Cortex of kidney (tissue), 1 donor: ENCODE measurements at places on chromosomes 2 and 18.

- DNase-seq = no peak
These were observed 167.3 kb upstream of the NOSTRIN start for GRCh38 chr2:168635065-168635577.

- no peak for DNase-seq
These were observed 277.3 kb upstream of the FN1 start for GRCh38 chr2:215712871-215713790.

DNA sequence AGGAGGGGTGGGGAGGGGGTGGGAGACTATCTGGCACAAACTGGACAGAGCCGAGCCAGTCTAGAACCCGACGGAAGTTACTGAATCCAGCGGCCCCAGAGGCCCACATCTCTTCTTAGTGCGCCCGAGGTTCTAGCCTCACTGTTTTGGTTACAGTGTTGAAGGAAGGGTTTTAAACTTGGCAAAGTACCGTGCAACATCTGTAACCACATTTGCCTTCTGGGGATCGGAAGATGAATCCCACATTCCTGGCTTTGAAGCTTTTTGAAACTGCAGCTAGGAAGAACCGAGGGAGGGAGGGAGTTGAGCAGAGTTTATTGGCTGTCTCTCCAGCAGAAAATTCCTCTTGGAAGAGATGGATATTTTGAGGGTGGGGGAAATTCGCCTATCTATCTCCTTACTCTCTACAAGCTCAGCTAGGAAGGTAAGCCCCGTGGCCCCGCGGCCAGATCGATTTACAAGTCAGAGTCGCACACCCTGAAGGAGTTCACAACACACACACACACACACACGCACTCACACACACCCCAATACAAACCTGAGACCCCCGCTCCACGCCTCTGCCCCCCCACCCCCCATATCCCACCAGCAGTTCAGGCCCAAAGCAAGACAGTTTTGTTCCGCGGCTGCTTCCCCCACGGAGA, 1.0 kb downstream of the ACVR1 start:
- no peak for DNase-seq

DNA sequence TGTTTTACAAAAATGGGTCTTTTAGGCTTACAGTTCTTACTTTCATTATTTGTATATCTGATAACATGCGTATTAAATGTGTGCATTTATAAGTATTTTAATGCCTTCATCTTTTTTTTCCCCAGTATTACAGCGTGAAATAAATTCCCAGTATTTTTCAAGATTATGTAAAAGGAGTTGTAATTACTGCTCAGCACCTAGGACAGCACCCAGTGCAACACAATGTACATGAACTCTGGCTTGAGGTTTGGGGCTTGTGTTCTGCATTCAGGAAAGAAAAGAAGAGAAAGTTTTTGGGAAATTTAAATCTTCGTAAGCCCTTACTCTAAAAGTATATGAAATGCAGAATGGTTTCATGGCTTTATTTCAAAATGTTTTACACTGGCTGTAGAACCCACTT, 16.7 kb downstream of the ZNF638 start:
- DNase-seq = no peak

- no peak for DNase-seq
These were observed 56.7 kb downstream of the HS1BP3 start for GRCh38 chr2:20594048-20594750.

DNA sequence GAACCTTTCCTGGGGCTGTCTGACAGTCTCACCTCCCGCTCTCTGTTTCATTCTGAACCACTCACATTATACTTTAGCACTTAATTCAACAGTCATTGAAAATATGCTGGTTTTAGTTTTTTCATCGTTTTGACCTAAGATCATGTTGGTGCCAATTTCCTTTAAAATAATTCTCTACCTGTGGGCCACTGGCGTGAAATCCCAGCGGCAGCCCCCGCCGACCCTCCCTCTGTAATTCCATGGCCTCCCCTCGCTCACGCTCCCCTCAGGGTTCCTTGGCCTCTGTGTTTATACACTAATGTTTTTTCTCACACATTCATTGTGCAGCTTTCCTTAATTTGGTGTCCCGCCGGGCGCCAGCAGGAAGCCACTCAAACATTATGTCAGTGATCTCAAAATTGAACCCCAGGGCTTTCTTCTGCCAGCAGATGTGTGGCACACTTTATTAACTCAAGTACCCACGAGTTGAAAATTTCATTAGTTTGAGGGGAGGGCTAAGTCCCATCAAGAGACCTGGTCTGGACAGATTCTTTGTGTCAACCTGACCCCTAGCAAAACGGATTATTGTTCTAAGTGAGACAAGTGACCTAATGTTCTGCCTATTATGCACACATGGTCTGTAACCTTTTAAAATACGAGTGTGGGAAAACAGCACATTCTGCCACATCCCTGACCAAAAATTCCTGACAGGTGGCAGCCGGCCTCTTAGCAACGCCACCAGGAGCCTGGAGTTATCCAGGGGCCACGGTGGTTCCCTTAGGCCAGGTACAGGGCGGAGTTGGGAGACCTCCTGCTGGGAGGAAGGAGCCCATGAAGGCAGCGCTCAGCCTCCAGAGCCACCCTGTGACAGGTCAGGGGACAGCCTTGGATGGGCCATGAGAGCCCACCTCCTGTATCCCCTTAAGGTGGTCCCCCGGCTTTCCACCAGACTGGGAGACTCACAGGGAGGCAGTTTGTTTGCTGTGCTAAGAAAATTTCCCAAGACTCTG, 53.1 kb downstream of the APOB start:
- no peak for DNase-seq

- DNase-seq = no peak
These were observed 50.6 kb downstream of the DPYSL5 start for GRCh38 chr2:26898480-26899078.

DNA sequence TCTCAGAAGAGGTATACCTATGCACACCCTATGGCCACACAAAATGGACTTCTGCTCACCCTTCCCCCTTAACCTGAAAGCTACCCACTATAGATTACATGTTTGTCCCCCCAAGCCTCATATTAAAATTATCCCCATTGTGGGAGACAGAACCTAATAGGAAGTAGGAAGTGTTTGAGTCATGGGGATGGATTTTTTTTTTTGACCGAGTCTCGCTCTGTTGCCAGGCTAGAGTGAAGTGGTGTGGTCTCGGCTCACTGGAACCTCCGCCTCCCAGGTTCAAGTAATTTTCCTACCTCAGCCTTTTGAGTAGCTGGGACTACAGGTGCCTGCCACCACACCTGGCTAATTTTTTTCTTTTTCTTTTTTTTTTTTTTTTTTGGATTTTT, 98.6 kb downstream of the MREG start:
- no peak for DNase-seq

- DNase-seq = no peak
These were observed 49.6 kb downstream of the ADCY3 start for GRCh38 chr2:24870440-24870839.

- no peak for DNase-seq
These were observed 14.7 kb downstream of the CPLX4 start for GRCh38 chr18:59303656-59304195.

DNA sequence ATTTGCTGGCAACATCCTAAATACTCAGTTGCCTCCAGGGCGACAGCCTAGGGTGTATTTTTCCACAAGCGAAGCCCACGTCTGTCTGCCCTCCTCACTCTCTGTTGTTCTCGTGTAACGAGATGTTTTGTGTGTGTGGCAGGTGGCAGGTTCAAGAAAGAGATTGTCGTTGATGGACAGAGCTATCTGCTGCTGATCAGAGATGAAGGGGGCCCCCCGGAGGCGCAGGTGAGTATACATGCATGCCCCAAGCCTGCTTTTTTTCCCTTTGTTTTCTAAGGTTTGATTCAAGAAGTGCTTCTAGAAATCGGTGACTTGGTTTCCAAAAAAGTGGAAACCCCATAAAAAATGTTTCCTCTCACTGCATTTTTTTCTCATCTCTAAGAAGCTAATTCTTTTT, 247.0 kb downstream of the AGAP1 start:
- no peak for DNase-seq

- DNase-seq = no peak
These were observed 21.9 kb downstream of the FAM124B start for GRCh38 chr2:224379986-224380385.

GRCh38 chr18:24462838-24463775, 2.7 kb downstream of the HRH4 start:
- DNase-seq = no peak
